BJ (cell line): ENCODE measurements at places on chromosomes 13 and 19. TPM values are rescaled to one million over a fixed set of nuclear protein-coding genes. Genes with fewer than 3 reads are reported as not detected.

CBARP gene
- polyA plus RNA-seq, result 0.97 and 1.6 TPM in 2 replicates

CALR3 gene
- not detected in 2 replicates for polyA plus RNA-seq

ZNF823 gene
- polyA plus RNA-seq, result 1.9 and 2.9 TPM in 2 replicates

GRCh38 chr13:91426913-91427312 lies 28.5 kb downstream of the GPC5 start:
- DNase-seq, result no peak

GRCh38 chr13:26254583-26255111 lies 718 bp downstream of the CDK8 start:
- peak; percentile 1 for DNase-seq

C19orf85 gene
- polyA plus RNA-seq, result not detected in 2 replicates

GRCh38 chr19:20167651-20168122 lies 673 bp downstream of the ZNF486 start:
- DNase-seq, result peak; percentile 12

CGB2 gene
- polyA plus RNA-seq, result not detected in 2 replicates

DNA sequence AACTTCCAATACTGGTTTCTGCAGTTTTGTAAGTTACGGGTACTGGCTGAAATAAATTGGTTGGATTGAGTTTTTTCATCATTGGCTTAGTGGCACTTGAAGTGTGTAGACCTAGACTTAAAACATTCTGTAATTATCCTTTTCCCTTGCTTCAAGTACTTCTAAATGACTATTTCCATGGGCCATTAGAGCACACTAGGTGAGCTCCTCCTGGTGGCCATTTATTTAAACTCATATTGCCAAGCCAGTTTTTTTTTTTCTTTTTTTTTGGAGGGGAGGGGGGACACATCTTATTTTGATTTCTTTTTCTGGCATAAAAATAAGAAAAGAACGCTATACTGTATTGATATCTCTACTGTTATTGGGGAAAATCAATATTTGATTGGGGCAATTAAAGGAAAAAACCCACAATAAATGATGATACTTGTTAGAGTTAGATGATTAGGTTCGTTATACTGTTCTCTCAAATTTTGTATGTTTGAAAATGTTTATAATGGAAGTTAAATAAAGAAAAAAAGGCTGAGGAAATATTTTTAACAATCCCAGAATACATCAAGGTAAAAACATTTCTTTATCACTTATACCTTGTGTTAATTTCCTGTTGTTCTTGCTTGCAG lies 82.9 kb downstream of the PDS5B start:
- no peak for DNase-seq

DNA sequence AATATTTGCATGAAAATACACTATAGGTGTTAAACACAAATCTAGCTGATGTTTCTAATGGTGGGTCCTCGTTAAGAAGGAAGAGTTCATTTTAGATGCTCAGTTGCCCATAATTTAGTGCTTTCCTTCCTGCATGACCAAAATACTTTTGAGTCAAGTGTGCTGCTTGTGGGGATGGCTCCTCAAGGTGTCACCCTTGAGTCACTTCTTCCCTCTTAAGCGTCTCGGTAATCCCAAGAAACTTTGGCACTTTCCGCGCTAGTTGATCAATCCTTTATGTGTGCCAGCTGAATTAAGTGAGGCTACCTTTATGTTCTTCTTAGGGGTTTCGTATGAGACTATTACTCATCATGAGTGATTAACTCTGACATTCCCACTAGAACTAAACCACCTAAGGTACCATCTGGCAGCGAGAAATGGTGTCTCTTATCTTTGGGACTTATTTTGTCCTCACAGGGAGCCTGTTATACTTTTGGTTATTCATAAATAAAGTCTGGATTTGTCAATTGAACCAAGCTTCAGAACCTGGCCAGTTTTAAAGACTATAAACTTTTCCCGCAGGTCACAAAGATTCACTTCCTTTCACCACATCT lies 106.8 kb downstream of the NHLRC3 start:
- DNase-seq, result peak; percentile 11

DNA sequence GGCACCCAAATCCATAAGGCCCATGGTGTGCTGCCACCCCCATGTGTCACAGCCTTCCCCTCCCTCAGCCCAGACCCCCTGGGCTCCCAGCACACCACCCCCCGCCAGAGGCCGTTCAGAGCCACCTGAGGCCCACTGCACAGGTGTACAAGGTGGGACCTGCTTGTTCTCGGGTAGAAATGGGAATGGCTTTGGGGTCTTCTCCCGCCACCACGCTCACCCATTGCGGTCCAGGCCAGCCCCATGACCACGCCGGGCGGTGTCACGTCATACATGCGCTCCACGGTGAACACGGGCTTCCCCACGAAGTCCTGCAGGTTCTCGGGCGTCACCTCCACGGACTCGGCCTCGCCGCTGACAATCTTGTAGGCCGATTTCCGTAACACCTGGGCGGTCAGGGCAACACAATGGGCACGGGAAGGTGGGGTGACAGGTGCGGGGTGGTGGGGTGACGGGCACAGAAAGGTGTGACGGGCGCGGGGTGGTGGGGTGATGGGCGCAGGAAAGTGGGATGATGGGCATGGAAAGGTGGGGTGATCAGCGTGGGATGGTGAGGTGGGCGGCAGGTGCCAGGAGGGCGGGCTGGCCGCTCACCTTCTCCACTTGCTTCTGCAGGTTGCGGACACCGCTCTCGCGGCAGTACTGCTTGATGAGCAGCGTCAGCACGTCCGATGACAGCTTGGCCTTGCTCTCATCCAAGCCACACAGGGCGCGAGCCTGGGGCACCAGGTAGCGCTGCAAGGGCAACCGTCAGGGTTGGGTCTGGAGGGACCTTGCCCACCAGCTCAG lies 4.3 kb downstream of the RPL36 start:
- no peak for DNase-seq

GRCh38 chr19:36838784-36839324 lies 667 bp upstream of the ZNF790 start:
- peak; percentile 4 for DNase-seq

ZNF587 gene
- 8.4 and 9.9 TPM in 2 replicates for polyA plus RNA-seq

- DNase-seq, result no peak
Observed at GRCh38 chr13:37263871-37264270, 158.4 kb upstream of the CSNK1A1L start.

GRCh38 chr13:47798906-47799305 lies 202.2 kb downstream of the SUCLA2 start:
- no peak for DNase-seq

ZNF547 gene
- polyA plus RNA-seq, result 3.4 and 3.5 TPM in 2 replicates

DNA sequence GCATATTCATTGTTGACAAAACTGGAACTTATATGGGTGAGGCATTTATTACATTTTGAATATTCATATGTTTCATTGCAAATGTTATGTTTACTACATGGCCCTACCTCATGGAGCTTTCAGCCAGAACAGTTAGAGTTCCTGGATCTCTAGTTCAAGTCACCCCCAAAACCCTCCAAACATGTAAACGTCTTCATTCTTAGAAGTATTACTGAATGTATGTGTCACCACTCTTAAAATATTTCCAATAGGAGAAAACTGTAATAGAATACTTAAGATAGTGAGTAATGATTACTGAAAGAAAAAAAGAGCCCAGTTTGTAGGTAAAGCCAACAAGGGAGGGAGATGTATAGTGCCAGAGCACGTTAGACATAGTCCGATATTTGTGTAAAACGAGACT lies 23.5 kb downstream of the URI1 start:
- no peak for DNase-seq

DHDH gene
- not detected in 2 replicates for polyA plus RNA-seq

DNA sequence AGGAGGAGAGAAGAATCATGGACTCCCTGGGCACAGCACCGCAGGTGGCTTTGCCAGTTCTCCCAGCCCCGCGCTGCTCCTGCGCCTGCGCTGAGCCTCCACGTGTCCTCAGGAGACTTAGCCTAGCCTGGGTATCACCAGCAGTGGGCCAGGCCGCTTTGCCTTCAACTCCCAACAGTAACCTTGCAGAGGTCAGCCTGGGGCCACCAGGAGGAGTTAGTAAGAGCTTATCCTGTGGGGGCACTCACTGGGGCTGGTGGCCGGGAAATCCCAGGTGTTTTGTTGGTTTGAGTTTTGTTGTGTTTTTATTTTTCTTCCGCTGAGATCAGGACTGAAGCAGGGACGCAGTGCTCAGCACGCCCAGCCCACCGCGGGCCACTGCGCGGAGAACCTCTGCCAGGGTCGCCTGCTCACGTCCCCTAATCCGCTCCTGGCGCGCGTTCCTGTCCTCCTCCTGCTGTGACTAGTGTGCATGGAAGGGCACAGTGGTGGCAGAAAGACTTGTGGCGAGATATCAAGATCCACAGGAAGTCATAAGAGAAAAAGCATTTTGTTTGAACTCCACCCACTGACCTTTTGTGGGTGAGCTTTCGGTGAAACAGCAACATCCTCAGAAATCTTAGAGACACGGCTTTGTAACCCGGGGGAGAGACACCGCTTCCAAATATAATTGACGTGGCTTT lies 207.4 kb upstream of the RFC3 start:
- no peak for DNase-seq

DNA sequence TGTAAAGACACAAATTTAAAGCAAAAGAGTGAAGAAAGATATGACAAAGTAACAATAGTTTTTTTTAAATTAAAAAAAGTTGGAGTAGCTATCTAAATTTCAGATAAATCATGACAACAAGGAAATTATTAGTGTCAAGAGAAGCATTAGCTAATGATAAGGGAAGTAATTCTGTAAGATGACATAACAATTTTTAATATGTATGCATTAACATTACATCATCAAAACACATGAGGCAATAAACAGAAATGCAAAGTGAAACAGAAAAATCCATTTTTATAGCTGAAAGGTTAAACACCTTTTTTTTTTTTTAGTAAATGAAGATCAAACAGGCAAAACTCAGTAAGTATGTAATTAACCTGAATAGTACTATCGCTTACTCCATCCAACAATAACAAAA lies 804.9 kb upstream of the PRR20A start:
- no peak for DNase-seq

GRCh38 chr19:40450664-40451063 lies 6.5 kb upstream of the SERTAD3 start:
- DNase-seq, result no peak

SIGLEC5 gene
- not detected in 2 replicates for polyA plus RNA-seq

GRCh38 chr19:34556488-34556887 lies 74.9 kb downstream of the WTIP start:
- no peak for DNase-seq

DNA sequence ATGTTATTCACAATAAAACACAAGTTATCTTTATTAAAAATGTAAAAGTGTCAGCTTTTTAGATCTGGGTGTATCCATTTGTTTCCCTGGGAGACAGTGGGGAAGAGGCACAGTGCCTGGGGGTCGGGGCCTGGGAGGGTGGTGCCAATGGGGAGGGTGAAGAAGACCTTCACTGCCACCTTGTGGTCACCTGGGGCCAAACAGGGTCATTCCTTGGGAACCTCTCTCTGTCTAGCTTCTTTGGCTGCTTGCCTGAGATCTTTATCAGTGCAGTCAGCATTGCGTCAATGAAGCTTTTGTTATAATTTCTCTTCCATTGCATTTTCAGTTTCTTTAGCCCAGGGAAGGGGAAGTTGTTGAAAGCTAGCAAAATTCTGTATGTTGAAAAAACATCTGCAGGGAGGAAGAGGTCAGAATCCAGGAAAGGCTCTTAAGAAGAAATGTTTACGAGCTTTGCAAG lies 39.1 kb downstream of the PCDH8 start:
- no peak for DNase-seq

PRR19 gene
- polyA plus RNA-seq, result 0.43 and 0.93 TPM in 2 replicates

- DNase-seq, result no peak
Observed at GRCh38 chr13:98207416-98207815, 30.3 kb upstream of the RNF113B start.

DNA sequence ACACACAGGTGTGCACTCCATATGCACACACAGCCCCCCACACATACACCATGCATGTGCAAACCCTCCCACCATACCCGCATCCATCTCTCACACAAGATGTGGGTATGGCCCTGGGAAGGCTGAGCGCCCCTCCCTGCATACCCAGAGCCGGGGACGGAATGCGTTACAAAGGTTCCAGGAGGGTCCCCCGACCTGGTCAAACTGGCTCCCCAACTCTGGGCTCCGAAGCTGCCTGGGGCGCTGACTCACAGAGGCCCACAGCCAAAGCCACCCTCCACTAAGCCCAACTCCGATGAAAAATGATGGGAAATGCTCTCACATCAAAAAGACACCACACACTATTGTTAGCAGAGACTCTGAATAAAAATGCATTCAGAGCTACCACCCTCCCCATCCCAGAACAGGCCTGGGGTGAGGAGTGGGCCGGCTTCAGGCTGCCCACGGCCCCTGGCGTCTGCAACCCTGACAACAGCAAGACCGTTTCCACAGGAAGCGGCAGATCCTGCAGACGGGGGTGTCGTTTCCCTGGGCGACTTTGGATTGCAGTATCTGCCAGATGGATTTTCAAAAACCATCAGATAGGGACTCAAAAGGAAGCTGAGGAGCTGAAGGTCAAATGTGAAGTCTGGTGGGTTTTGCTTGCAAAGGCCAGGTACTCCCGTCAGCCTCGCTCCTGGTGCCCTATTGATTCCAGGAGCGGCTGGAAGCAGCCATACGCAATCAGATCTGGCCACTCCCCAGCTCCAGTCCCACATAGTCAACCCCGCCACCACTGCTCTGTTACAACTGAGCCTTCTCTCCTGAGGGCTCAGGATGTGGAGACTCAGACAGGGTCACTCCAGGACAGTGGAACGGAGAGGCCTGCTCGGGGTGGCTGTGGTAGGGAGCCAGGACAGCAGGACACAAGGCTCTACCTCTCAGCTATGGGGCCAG lies 14.3 kb downstream of the PEPD start:
- no peak for DNase-seq

GRCh38 chr19:53906211-53907192 lies 2.6 kb upstream of the CACNG7 start:
- DNase-seq, result no peak

GRCh38 chr19:18730885-18731513 lies 47.5 kb downstream of the CRTC1 start:
- no peak for DNase-seq

MAP2K7 gene
- polyA plus RNA-seq, result 6.2 and 8.0 TPM in 2 replicates

GRCh38 chr19:18309525-18310064 lies 13.3 kb downstream of the LSM4 start:
- DNase-seq, result no peak

GRCh38 chr13:100330662-100331061 lies 241.8 kb downstream of the PCCA start:
- no peak for DNase-seq

- no peak for DNase-seq
Observed at GRCh38 chr19:16773259-16773658, 53.6 kb downstream of the NWD1 start.

DNA sequence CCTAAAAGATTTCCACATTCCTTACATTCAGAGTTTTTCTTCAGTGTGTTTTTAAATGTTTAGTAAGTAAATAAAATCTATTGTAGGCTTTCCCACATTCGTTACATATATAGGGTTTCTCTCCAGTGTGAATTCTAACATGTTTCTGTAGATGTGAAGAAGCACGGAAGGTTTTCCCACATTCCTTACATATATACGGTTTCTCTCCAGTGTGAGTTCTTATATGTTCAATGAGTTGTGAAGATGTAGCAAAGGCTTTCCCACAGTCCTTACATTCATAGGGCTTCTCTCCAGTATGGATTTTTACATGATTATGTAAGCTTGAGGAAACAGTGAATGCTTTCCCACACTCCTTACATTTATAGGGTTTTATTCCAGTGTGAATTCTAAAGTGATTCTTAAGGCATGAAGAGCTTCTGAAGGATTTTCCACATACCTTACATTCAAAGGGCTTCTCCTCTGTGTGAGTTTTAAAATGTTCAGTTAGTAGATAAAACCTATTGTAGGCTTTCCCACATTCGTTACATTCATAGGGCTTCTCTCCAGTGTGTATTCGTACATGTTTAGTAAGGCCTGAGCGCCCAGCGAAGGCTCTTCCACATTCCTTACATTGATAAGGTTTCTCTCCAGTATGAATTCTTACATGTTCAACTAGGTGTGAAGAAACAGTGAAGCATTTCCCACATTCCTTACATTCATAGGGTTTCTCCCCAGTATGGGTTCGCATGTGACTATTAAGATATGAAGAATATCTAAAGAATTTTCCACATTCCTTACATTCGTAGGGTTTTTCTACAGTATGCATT lies 18.2 kb downstream of the ZNF121 start:
- no peak for DNase-seq

ACP7 gene
- polyA plus RNA-seq, result not detected in 2 replicates
